ENCODE measurements at places on chromosomes 12 and 14.

DNA sequence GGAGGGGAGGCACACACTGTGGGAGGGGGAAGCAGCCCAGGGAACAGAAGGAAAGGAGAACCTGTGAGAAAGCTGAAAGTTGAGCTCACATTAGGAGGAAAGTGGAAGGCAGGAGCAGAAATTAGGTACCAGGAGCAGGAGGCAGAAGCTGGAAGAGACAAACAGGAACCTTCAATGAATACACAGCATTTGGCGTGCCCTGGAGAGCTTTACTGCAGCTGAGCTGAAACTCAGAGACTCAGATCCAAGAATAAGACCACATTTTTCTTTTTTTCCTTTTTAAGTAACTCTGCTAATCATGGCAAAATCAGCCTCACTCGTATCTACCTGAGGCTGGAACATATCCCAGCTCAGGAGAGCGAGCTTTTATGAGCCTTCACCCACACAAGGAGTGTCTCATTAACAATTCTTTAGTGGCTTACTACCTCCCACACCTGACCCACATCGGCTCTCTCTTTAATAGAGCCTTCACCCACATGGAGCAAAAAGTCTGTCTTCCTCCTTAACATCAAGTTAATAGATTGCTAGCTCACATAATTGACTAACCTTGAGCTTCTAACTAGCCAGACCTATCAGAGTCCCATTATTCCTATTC, 18.2 kb upstream of the CERS5 start:
- no peak for DNase-seq
- H3K4me3 ChIP-seq = no peak overlapping the region
- H3K27ac ChIP-seq = no peak overlapping the region
- H3K4me1 ChIP-seq = peaks cover 9% of the 10 kb centered on the region
- peaks cover 2% of the 10 kb centered on the region for H3K36me3 ChIP-seq

DNA sequence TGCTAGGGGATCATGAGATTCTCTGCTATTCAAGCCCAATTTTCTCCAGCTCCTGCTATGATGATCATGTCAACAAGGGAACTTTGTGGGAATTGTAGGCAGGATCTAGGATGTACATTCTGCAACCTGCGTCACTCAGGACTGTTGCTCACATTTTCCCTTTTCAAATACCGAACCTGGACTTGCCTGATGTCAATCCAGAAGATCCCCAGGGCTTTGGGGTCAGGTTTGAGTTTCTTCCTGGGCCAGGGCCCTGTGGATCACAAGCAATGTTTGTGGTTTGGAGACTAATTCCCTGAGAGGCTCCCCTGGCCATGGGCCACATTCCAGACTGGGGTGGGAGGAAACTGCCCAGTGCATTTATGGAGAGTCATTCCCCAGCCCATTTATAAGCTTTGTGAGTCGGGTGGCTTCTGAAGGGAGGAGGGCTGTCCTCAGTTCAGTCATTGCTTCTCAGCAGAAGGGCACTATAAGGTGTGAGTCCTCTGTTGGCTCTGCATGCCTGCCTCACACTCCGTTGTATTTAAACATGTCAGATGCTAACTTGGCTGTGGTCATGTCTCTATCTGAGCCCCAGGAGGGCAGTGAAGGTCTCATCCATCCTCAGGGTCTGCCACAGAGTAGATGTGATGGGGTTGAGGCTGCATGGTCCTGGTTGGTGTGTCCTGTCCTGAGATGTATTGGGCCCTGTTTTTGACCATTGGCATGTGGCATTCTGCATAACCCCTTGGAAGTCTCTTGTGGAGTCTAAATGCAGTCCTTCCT, 6.5 kb downstream of the KRT86 start:
- H3K4me1 ChIP-seq = peaks cover 2% of the 10 kb centered on the region
- peaks cover 17% of the 10 kb centered on the region for H3K27me3 ChIP-seq
- no peak for DNase-seq
- H3K27ac ChIP-seq = no peak overlapping the region

GRCh38 chr12:31714406-31715271, 14.2 kb downstream of the AMN1 start:
- H3K4me3 ChIP-seq = peak overlapping the region; percentile 37
- H3K27ac ChIP-seq = peak overlapping the region; percentile 90
- no peaks in the 10 kb centered on the region for H3K27me3 ChIP-seq
- peaks cover 34% of the 10 kb centered on the region for H3K4me1 ChIP-seq
- DNase-seq = no peak

DNA sequence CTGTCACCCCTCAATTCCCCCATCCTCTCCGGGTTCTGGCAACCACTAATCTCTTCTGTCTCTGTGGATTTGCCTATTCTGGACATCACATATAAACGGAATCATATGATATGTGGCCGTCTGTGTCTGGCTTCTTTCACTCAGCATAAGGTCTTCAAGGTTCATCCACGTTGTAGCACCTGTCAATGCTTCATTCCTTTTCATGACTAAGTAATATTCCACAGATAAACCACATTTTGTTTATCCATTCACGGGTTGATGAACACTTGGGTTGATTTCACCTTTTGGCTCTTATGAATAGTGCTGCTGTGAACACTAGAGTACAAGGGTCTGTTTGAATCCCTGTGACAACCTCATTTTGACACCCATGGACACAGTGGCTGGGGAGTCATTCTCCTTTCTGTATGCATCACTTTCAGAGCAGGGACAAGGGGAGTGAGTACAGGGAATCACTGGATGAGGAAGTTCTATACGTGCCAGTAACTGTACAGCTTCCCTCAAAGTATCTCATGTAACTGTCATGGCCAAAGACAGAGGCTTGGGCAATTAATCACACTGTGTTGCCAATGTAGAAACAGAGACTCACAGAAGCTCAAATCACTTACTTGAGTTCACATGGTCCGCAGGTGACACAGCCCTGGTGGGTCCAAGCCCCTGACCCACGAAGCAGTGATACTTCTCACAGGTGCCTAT, 10.9 kb upstream of the TESC start:
- no peak for DNase-seq
- no peaks in the 10 kb centered on the region for H3K4me1 ChIP-seq
- peaks cover 3% of the 10 kb centered on the region for H3K36me3 ChIP-seq
- H3K27ac ChIP-seq = no peak overlapping the region
- H3K4me3 ChIP-seq = no peak overlapping the region
